NCI-H345 (cell line): ENCODE measurements at places on chromosomes 12 and 14.
A peak's percentile ranks its signal among the peaks of the same experiment; 100 is the strongest.

DNA sequence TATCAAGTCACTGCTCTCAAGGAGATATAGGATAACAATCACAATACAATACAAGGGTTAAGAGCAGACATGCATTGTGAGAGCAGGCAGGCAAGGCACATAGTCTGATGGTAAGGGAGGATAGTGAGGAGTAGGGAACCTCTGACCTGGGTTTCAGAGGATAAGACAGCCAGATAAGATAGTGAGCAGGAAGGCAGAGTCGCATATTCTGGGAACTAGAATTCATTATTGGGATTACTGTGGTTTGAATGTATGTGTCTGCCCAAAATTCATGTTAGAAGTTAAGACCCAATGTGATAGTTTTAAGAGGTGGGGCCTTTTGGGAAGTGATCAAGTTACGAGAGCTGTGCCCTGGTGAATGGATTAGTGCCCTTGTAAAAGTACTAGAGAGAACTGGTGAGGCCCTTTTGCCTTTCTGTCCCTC lies 14.4 kb upstream of the ATF1 start:
- no peak for DNase-seq

GRCh38 chr12:42627151-42627550 lies 37.6 kb upstream of the PRICKLE1 start:
- no peak for DNase-seq

- no peak for DNase-seq
These were observed 23.4 kb upstream of the FSCB start for GRCh38 chr14:44530475-44530874.

DNA sequence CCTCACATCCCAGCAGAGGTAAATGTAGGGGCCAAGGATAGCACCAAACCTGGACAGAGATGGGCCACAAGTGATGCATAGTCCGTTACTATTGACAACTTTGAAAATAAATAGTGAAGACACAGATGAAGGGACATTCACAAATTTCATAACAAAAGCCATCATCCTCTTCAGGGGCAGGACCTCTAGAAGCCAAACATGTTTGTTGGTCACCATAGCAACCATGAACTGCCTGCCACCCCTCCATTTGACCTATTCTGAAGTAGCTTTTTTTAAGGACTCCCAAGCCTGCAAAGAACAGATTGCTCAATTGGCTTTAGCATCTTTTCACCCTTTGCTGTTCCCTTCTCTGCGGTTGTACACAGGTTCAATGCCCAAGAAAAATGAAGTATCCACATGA lies 35.7 kb upstream of the MDM1 start:
- no peak for DNase-seq

DNA sequence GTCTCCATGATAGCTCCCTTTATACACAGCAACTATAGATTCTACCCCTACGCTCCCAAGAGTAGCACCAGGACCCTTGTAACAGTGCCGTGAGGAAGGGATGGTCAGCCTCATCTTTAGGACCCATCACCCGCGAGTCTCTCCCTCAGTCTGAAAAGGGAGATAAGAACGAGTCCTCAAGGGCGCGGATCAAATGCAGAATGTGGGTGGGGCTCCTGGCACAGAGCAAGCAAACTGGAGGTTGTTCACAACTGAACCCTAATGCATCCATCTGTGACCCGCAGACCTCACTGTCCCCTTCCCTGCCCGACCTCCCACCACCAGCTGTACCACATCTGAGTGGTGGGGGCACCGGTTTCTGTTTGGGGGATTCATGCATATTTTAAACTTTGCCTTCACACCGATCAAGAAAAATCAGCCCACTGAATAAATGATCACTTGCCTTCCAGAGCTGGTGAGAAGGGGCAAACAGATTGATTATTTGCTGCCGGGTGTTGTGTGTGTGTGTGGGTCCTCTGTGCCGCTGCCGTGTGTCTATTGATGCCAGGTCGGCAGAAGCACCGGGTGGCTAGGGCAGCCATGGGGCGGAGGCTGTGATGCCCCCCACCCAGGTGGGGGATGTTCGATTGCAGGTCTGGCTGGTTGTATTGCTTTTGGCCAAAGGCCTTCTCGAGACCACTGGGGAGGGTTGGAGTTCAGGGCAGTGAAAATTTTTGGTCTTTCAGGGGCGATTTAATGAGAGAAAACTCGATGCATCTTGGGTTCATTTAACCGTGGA lies 35.7 kb upstream of the BEGAIN start:
- no peak for DNase-seq

DNA sequence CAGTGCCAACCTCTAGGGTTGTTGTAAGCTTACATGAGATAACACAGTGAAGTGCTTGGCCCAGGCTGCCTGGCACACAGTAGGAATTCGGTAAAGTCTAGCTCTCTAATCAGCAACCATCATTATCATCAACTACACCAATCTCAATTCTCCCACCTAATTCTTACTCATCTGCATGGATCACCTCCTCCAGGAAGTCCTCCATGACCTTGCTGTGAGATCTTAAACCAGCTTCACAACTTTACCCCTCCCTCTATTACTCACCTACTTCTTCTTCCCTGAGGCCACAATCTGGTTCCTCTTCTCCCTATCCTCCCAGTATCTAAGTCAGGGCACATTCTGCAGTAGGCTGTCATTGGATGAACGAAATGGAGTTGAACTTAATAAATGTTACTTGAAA lies 67.3 kb downstream of the GSC start:
- no peak for DNase-seq

DNA sequence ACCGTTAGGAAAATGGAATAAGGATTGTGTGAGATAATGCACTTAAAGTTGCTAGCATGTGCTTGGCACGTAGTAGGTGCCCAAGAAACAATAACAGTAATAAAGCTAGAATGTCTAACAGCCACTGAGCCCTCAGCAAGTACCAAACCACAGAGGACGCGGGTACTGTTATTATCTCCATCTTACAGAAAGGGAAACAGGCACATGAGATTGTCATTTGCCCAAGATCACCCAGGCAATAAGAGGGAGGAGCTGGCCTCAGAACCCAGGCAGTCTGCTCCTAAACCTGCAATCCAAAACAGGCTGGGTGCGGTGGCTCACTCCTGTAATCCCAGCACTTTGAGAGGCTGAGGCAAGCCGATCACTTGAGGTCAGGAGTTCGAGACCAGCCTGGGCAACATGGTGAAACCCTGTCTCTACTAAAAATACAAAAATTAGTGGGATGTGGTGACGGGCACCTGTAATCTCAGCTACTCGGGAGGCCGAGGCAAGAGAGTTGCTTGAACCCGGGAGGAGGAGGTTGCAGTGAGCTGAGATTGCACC lies 5.1 kb upstream of the SDS start:
- DNase-seq, result no peak

DNA sequence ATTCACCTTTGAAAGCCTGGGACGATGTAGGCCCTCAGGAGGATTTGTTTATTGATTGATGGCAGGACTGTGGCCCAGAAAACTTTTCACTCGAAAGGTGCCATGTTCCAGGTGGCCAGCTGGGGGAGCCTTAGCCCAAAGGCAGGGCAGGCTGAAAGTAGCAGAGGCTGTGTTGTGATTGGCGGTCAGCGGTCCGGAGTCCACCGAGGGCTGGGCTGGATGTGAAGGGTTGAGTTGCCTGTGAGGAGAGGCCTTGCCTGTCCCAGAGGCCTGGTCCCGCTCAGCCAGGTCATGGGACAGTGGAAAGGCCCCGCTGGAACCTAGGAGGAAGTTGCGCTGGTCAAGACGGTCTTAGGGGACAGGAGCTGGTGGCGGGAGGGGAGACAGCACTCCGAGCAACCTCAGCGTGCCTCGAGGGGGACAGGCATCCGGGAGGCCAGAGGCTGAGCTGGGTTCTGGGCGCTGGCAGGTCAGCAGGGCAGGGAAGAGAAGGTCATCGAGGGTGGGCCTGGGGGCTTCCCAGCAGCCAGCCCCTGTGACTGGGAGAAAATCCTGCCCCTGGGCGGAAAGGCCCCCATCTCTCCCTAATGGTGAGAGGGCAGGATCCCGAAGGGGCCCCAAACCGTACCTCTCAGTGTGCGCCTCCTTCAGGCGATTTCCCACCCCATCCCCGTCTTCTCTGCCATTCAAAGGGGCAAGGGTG lies 26.3 kb downstream of the CMA1 start:
- DNase-seq, result peak; percentile 12

- peak; percentile 18 for DNase-seq
These were observed 173.2 kb downstream of the SLC35F4 start for GRCh38 chr14:57692671-57693070.

GRCh38 chr14:39426605-39427004 lies 5.6 kb downstream of the FBXO33 start:
- DNase-seq, result peak; percentile 20

DNA sequence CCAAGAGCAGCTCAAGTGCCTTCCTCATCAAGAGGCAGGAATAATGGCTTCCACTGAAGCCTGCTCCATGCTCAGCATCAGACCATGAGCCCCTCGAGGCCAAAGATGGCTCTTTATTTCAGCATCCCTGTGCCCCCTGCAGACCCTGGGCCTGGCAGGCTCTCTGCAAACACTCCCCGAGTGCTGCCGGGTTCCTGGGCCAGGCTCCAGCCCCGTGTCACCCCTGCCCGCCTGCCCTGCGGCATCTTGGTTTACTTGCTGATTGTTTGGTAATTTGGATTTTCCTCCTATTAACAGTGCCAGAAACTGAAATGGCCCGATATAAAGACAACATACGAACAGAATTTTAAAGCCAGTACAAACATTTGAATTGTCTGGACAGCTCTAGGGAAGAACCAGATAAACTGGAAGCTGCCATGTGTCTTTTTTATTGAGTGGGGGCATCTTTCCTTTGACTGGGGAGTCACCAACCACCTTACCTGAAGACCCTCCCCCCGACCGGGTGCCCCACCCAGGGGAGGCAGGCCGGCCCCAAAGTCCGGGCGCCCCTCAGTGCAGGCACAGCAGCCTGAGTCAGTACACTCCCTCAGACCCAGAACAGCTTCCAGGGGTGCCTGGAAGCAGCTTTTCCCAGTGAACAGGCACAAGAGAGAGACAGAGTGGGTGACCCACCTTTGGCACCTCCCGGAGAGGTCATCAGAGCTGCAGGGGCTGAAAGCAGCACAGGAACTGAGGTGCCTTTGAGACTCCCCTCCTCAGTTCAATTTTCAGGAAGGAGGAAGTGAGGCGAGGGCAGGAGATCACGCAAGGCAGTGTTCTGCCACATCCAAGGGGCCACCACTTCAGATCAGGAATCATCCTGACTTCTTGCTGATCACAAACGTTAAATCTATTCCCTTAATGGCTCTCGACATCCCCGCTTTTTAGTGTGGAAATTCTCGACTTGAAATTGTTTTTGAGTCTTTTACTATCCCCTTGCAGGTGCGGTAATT lies 30.6 kb downstream of the ITPK1 start:
- no peak for DNase-seq

DNA sequence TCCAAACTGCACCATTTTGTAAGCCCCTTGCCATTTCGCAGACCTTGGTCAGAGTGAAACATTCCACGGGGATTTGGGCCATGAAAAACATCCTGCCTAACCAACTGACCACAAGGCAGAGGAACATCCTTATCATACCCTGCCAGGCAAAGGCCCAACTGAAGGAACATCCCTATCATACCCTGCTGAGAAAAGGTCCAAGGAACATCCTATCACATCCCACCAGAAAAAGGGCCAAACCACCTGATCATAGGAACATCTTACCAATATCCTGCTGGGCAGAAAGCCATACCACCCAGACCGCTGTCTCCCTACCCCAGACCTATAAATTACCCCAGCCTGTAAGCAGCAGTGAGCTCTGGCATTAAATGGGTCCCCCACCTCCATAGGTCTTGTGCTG lies 19.4 kb upstream of the LRRC9 start:
- no peak for DNase-seq

DNA sequence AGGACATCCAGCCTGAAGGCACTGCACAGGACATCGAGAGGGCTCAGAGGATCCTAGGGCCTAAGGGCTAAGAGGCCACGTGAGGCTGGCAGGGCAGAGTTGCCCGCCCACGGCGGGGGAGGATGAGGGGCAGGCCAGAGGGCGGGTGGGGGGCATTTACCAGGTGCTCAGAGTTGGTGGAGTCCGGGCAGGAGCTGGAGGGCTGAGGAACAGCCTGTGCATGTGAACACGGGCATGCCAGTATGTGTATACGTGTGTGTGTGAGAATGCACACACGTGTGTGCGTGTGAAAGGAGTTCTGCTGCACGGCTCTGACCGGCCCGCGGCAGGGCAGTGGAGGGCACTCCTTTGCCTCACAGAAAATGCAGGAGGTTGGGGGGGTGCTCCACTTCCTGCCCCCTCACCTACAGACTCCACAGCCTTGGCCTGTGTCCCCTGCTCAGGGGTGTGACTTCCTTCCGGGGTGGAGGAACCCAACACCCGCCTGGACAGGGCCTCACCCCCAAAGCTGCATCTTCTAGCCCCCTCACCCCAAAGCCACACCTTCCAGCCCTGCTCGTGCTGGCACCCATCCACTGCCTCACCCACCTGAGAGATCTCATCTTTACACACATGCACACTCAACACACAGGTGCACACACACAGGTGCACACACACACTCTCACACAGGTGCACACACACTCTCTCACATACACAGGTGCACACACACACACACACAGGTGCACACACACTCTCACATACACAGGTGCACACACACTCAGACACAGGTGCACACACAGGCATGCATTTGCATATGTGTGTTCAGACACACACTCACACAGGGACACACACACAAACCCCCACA lies 11.8 kb upstream of the GPR132 start:
- DNase-seq, result no peak

- DNase-seq, result peak; percentile 84
These were observed 182.7 kb downstream of the KICS2 start for GRCh38 chr12:64039281-64039871.

DNA sequence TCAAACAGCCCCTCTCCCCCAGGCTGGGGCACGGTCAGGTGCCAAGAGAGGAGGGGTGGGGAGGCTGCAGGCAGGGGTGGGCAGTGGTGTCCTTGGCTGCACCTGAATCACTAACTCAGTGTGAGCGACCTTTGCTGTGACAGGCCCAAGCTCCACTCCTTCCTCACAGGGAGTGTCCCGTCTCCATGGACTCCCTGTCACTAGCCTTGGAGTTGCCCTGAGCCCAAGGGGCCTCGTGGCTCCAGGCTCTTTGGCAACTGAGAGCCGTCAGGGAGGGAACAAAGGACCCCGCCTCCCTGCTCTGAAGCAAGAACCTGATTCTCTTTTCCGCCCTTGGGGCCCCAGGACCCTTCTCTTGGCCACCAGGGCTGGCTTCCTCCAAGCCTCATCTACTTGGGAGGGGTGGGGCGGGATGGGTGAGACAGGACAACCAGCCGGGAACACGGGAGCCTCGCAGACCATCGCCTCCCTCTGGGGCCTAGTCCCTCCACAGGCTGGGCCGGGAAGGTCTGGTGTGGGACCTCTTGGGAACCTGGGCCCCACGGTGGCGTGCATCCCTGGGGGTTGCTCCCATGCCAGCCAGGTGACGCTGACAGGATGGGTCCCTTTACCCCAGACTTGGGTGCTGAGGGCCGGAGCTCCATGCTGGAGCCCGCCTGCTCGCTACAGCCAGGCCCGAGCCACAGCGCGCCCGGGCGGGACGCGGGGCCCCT lies 935 bp upstream of the ADSS1 start:
- no peak for DNase-seq
